ENCODE measurements at places on chromosomes 2 and 18.
A peak's percentile ranks its signal among the peaks of the same experiment; 100 is the strongest.

- peak; percentile 26 for DNase-seq
Observed at GRCh38 chr2:161223139-161223732, 63.0 kb downstream of the TANK start.

- no peak for DNase-seq
Observed at GRCh38 chr2:130791617-130791939, 36.2 kb downstream of the AMER3 start.

DNA sequence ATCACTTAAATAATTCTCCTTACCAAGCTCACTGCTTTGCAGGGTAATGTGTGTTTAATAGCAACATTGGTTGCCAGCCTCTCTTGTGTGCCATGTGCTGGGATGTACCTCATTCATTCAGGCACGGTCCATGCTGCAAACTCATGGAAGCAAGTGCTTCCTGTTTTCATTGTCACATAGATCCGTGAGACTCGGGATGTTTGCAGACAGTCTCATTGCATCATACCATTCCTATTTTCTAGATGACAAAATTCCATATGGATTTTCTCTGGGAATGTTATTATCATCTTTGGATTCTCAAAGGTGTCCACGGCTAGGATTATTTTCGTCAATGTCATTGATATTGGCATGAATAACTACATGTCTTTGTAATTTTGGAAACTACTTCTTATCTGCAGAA is 60.0 kb upstream of the HDAC4 start:
- no peak for DNase-seq

- DNase-seq: peak; percentile 73
Observed at GRCh38 chr2:96409081-96409819, 73.7 kb downstream of the NCAPH start.

- peak; percentile 59 for DNase-seq
Observed at GRCh38 chr2:69381337-69381737, 5.7 kb downstream of the GFPT1 start.

- peak; percentile 19 for DNase-seq
Observed at GRCh38 chr18:1513519-1513918, 608.8 kb downstream of the ADCYAP1 start.

DNA sequence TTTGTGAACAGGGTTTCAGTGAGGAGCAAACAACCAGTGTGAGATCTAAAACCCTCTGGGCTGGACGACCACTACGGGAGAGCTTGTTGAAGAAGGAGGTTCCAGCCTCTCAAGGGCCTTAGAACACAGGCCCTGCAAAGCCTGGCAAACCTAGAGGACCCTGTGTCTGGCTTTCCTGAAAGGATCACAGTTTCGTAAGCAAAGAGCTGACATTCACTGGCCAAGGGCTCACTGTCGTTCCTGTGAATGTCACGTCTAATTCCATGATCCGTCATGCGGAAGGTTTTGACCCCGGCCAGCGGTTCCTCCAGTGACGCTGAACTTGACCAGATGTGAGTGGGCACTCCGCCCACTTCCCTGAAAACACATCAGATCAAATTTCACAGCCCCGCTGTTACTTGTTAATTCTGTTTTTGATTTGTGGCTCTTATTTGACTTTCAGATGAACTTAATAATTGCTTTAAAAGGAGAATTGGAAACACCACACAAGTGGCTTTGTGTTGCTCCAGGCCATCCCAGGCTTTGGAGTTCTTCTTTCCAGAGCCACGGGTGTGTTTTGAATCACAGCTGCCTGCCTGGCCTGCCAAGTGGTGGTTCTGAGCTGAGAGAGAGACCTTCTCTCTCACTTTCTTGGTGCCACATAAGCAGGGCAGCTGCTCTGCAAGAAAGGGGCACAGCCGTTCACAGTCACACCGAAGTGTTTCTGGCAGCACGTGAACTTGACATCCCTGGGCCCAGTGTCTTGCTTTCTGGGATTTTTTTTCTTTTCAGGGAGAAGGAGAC is 308.4 kb downstream of the NDUFA10 start:
- DNase-seq: no peak

- no peak for DNase-seq
Observed at GRCh38 chr2:55043841-55044240, 6.4 kb downstream of the RTN4 start.

- no peak for DNase-seq
Observed at GRCh38 chr2:215479121-215479520, 43.3 kb upstream of the FN1 start.

GRCh38 chr2:55232863-55233657 is 572 bp downstream of the RPS27A start:
- peak; percentile 40 for DNase-seq

DNA sequence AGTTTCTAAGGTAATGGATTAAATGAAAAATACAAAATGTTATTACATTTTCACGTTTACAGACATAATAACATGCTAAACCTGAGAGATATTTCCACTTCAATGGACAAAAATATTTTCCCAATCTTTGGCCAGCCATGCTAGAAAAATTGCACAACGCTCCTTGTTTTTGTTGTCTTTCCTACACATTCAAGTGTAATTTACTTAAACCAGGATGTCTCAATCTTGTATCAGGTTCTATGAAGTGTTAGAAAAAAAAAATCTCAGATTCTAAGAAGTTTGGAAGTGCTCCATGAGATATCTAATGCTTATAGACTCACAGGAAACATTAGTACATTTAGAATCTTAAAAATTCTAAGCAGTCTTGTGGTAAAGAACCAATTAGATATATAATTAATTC is 141.8 kb upstream of the SLC35G4 start:
- DNase-seq: no peak

DNA sequence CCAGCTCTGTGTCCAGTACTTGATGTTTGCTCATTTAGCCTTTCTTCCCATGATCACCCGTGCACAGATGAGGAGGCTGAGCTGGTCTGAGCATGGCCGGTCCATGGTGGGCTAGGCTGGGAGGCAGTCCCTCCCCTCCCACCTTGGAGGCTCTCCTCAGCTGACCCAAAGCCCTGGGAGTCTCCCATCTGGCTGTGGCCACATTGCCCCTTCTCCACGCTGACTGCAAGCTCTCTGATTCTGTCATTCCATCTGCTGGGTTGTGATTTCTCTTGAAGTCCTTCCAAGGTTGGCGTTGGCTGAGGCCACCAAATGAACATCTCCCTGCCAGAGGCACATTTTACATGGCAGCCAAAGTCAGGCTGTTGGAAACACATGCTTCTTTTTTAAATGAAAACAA is 44.0 kb downstream of the ACKR3 start:
- DNase-seq: no peak

DNA sequence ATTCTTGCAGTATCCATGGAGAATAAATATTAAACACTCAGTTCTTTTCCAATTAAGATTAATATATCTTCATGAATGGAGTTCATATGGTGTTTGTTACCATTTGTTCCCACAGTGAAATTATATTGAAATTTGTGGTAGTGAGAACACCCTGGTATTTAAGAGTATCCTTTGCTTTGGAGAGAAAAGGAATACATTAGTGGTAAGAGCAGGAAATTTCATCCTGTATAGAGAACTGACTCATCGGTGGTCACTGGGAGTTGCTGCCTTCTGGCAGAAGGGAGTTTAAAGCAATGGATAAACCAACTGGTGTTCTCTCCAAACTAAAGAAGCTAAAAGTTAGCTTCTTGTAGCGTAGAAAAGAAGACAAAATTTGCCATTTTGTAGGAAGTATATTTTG is 107.3 kb downstream of the MYO1B start:
- DNase-seq: peak; percentile 83

- DNase-seq: no peak
Observed at GRCh38 chr2:227153758-227154486, 10.1 kb downstream of the COL4A4 start.

DNA sequence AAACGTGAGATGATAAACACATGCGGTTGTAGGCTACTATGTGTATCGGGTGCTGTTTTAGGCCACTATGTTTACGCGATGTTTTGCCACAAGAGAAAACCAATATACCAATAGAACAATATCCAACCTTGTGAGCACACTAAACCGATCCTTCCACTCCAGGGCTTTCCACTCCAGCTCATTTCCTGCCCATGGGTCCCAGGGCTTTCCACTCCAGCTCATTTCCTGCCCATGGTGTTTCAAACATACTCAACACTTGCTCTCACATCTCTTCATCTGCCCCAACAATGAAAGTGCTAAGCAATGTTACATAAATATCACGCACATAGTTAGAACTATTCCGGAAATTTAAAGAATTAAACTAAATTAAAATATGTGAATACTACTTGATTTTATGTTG is 80.0 kb downstream of the EPB41L3 start:
- DNase-seq: no peak

GRCh38 chr2:11679486-11680181 is 9.6 kb upstream of the NTSR2 start:
- no peak for DNase-seq

GRCh38 chr2:103789381-103790095 is 1027.7 kb downstream of the TMEM182 start:
- peak; percentile 27 for DNase-seq

- DNase-seq: peak; percentile 1
Observed at GRCh38 chr2:183991968-183992367, 606.4 kb upstream of the ZNF804A start.

DNA sequence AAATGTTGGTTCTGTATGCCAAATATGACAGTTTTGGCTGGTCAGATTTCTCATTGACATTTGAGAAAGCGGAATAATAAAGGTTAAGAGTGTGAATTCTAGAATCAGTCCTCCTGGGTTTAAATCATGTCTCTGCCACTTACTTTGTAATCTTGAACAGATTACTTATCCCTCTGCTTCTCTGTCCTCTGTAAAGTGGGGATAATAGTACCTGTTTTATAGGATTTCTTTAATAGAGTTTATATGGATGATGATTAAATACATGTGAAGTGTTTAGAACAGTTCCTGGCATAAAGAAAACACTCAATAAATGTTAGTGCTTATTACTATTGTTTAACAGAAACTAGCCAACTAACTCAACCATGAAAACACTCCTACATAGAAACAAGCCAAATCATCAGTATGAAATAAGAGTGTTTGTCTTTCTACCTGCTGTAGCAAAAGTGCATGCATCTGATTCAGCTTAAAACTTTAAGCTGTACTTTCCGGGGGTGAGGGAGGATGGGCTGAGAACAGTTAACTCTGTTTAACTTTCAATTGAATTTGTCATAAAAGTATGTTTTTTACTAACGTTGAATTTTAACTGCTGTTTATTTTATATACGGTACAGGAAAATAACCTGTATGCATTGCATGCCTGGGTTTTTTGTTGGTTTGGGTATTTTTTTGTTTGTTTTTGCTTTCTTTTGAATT is 6.8 kb downstream of the HTR2B start:
- no peak for DNase-seq

GRCh38 chr2:64203858-64204632 is 59.8 kb upstream of the PELI1 start:
- DNase-seq: peak; percentile 41

DNA sequence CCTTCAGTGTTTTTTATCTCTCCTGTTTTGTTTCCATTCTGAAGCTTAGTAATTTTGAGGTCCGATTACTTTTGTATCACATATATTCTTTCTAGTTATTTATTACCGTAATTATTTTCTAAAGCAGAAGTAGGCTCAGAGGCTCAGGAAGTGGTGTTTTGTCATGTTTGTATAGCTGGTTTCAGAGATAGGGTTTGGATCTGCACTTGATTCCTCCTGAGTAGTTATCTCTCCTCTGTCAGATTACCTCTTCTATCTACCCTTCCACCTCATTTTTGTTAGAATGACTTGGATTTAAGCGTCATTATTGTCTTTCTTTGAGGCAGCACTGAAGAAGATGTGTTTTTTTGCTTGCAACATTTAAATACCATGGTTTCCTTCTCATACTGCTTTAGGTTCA is 95.4 kb downstream of the MTA3 start:
- DNase-seq: no peak

DNA sequence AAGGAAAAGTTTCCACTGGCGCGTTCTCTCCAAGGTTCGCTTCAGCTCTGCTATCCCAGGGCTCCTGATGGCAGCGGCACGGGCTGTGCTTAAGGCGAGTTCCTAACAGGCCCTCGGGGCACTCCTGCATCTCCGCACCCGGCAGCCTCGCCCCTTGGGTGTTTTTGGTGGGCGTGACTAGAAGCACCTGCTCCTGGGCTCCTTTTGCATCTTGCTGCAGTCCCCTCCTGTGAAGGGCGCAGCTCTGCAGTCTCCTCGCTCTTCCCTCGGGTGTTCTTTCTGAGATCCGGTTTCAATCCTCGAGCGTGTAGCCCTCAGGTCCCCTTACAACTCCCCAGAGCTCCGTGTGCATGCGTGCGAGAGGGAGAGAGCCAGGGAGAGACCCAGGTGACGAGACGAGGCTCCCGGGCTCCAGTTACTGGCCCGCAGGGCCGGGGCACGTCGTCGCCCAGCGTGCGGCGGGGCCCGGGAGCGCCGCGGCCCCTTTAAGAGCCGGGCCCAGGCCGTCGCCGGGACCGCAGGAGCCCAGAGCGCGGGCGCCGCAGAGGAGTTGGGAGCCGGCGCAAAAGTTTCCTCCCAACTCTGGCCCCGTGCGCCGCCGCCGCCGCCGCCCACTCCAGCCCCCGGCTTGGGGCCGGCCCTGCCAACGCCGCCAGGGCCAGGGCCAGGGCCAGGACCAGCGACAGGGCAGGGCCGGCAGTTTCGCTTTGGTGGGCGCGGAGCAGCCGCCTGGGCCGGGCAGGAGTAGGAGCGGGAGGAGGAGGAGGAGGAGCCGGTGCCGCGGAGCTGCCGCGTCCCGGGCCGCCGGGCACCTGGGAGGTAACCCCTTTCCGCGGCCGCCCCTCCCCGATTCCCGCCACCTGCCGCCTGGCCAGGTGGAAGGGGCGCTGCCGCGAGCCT is at the start of gene PARD3B:
Gene PARD3B (plus strand): TSS at position 515 of the 900 bp plus-strand sequence. CDS start 525 bp downstream, outside the sequence.
- peak; percentile 63 for DNase-seq

GRCh38 chr2:139835101-139835500 is 1054.9 kb upstream of the NXPH2 start:
- DNase-seq: no peak

DNA sequence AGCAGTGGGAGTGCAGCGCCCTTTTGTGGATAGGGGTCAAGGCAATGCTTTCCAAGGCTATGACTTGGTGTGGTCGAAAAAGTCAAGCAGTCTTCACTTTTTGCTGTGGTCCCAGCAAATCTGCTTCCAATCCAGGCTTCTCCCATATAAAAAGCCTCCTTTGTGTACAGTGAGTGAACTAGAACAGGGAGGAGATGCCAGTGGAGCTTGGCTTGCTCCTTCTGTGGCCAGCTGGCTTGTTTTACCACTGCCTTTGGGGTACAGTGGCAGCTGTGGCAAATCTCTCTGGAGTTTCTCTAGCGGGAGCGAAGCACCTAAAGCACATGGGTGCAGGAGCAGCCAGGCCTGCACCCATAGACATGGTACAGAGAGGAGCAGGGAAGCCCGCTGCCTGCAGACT is 103.5 kb downstream of the MSH2 start:
- no peak for DNase-seq

DNA sequence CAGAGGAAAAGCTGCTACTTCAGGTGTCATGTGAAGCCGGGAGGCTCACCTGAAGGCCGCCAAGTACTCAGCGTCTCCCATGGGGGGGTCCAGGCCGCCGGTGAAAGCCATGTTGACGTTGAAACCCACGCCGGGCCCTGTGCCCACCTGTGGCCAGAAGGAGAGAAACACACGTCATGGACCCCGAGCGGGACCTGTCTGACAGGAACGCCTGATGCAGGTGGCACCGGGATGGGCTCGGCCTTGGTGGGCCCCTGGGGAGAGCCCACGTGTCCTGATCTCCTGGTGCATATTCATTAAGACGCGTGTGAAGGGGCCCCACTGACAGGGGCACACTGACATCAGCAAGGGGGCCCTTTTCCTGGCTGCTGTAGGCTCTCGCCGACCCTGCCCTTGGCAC is 233.2 kb downstream of the TWIST2 start:
- DNase-seq: no peak

Data from M059J (cell line).